ENCODE measurements at places on chromosomes 5 and 9.

- peaks cover 34% of the 10 kb centered on the region for H3K36me3 ChIP-seq
- no peaks in the 10 kb centered on the region for H3K27me3 ChIP-seq
- peaks cover 14% of the 10 kb centered on the region for H3K4me1 ChIP-seq
These were observed 45.0 kb downstream of the GOLPH3 start for GRCh38 chr5:32129074-32129598.

- H3K4me3 ChIP-seq: no peak overlapping the region
- H3K27ac ChIP-seq: no peak overlapping the region
- H3K36me3 ChIP-seq: no peaks in the 10 kb centered on the region
- no peaks in the 10 kb centered on the region for H3K4me1 ChIP-seq
- no peak for DNase-seq
- H3K27me3 ChIP-seq: no peaks in the 10 kb centered on the region
These were observed 211.5 kb downstream of the PCSK5 start for GRCh38 chr9:76101947-76102346.

GRCh38 chr9:130536701-130537107 is 42.7 kb upstream of the FUBP3 start:
- peaks cover 2% of the 10 kb centered on the region for H3K4me1 ChIP-seq
- no peaks in the 10 kb centered on the region for H3K36me3 ChIP-seq
- no peak overlapping the region for H3K4me3 ChIP-seq
- DNase-seq: no peak
- no peak overlapping the region for H3K27ac ChIP-seq
- peaks cover 42% of the 10 kb centered on the region for H3K27me3 ChIP-seq

DNA sequence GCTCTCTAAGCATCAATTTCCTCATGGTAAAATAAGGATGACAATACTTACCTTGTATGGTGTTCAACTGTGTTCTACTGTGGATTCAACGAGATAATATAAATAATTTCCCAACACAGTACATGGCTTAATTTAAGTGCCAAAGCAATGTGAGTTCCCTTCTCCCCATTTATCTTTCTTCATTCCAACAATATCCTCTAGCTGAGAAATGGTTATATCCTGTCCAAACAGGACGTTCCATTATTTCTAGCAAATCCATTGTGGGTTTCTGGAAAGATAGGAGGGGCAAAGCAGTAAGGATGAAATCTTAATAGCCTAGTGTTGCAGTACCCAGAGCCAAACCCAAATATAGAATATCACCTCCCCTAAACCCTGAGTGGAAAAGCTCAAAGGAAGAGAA is 22.0 kb downstream of the ABCA1 start:
- H3K36me3 ChIP-seq: peaks cover 6% of the 10 kb centered on the region
- no peaks in the 10 kb centered on the region for H3K27me3 ChIP-seq
- no peak overlapping the region for H3K27ac ChIP-seq
- H3K4me3 ChIP-seq: no peak overlapping the region
- H3K4me1 ChIP-seq: peaks cover 39% of the 10 kb centered on the region
- DNase-seq: no peak

- no peak for DNase-seq
- H3K4me1 ChIP-seq: no peaks in the 10 kb centered on the region
- no peaks in the 10 kb centered on the region for H3K36me3 ChIP-seq
- no peaks in the 10 kb centered on the region for H3K27me3 ChIP-seq
- H3K27ac ChIP-seq: no peak overlapping the region
These were observed 1096.3 kb upstream of the DMAC1 start for GRCh38 chr9:8895861-8896224.

DNA sequence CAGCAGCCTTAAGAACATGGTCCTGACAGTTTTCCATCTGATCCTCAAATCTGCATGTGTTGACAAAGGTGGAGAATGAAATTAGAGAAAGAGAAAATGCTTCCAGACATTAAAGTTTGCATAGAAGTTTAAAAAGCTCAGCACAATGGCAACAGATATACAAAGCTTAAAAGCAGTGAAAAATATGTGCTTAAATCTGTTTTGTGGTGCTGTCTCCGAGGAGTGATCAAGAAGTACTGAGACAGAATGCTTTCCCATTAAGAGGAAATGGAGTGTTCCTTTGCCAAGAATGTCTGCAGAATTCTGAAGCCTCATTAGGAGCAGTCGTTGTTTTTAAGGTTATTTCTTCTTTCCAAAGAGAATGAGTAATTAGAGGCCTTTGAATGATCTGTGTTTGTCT is 131.4 kb downstream of the MCTP1 start:
- no peak for DNase-seq
- no peak overlapping the region for H3K27ac ChIP-seq
- peaks cover 2% of the 10 kb centered on the region for H3K27me3 ChIP-seq
- no peak overlapping the region for H3K4me3 ChIP-seq
- H3K36me3 ChIP-seq: no peaks in the 10 kb centered on the region

DNA sequence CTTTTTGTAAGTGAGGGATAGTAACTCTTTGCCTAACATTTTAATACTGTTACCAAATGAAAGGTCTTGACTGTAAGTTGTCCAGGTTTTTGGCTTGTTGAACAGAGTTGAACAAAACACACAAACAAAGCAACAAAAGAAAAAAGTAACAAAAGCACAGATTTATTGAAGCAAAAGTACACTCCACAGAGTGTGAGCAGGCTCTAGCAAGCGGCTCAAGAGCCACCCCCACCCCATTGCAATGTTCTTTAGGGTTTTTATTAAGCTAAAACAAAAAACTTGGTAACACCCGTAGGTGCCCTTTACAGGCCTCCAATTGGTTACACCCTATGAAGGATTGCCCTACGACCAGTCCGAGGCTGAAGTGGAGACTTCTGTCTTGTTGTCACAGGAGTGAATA is 197.4 kb upstream of the MAP3K1 start:
- H3K4me1 ChIP-seq: peaks cover 24% of the 10 kb centered on the region
- DNase-seq: no peak
- H3K27me3 ChIP-seq: no peaks in the 10 kb centered on the region
- peaks cover 19% of the 10 kb centered on the region for H3K36me3 ChIP-seq
- H3K4me3 ChIP-seq: no peak overlapping the region

DNA sequence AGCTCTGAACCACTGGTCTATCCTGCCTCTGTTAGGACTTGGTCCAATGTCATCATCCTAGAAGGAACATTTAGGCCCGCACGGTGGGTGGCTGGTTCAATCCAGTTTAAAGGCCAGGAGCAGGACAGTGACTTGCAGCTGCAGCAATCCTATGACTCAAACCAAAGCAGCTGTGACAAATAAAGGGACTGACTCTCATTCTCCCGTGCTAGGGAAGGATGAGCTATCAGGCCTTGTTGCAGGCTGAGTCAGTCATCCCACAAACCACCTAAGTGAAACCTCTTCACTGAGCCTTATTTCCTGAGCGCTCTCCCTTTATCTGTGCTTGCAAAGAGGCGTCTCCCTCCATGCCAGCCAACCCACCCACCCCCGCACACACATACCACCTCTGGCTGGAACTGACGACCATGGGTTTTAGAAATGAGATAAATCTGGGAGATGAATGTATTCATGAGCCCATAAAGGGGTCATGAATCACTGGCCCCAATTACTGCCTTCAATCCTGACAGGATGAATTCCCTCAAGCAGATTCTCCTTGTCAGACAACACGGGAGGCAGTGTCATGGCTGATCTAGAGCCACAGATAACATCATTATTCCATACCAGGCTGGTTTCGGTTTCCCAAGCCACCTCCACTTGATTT is 93.4 kb downstream of the KCNIP1 start:
- DNase-seq: no peak
- H3K4me1 ChIP-seq: no peaks in the 10 kb centered on the region
